Cardiac ventricle fibroblast (primary cell): ENCODE measurements at places on chromosomes 16 and 17. TPM values are rescaled to one million over a fixed set of nuclear protein-coding genes. Genes with fewer than 3 reads are reported as not detected.

Gene PLA2G10
- not detected in 2 replicates for total RNA-seq

Gene CHD9NB
- 5.1 and 7.8 TPM in 2 replicates for total RNA-seq

Gene PDILT
- total RNA-seq = 0.19 and 1.1 TPM in 2 replicates

Gene GP1BA
- total RNA-seq = not detected in 2 replicates

Gene TEKT5
- total RNA-seq = not detected in 2 replicates

Gene ADAT1
- total RNA-seq = 28.8 and 34.5 TPM in 2 replicates

Gene PPP1R1B
- 89.5 and 113 TPM in 2 replicates for total RNA-seq

Gene AIPL1
- not detected in 2 replicates for total RNA-seq

Gene NAE1
- total RNA-seq = 29.0 and 36.8 TPM in 2 replicates
